A673 (cell line): ENCODE measurements at places on chromosomes 5 and 9.
A peak's percentile ranks its signal among the peaks of the same experiment; 100 is the strongest.

DNA sequence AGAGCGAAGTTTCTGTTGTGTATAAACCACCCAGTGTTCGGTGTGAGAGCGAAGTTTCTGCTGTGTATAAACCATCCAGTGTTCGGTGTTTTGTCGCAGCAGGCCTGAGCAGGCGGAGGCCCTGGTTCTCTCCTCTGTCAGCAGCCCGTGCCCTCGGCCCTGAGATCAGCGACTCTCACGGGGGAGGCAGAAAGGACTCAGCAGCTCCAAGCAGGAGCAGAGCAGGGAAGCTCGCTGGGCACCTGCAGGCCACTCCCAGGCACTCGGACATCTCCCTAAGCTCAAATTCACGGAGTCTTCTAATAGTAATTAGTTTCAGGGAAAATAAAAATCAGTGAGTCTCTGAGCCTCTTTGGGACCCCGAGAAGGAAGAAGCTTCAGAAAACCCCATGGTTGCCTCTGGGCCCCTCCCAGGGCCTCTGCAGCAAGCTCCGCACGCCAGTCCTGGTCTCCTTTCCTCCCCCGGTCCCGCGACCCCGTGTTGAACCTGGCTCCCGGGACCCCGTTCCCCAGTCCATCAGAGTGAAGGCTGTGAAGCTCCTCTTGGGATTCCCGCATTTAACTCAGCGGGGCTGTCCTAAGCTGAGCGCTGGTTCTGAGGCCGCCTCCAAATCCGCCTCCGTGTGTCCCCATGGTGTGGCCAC, 81.9 kb upstream of the ADAMTS2 start:
- DNase-seq, result no peak

DNA sequence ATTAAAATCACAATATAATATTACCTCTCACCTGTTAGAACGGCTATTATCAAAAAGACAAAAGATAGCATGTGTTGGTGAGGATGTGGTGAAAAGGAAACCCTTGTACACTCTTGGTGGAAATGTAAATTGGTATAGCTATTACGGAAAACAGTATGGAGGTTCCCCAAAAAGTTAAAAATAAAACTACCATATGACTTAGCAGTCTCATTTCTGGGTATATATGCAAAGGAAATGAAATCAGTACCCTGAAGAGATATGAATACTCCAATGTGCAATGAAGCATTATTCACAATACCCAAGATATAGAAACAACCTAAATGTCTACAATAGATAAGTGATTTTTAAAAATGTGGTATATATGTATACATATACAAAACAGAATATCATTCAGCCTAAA, 199.9 kb downstream of the SNX18 start:
- no peak for DNase-seq

GRCh38 chr9:104974053-104974962, 46.4 kb upstream of the ABCA1 start:
- no peak for DNase-seq

- DNase-seq, result no peak
Measured at GRCh38 chr9:84151236-84151635, 170.6 kb downstream of the RMI1 start.

GRCh38 chr5:81391-82021, 10.5 kb upstream of the PLEKHG4B start:
- DNase-seq, result no peak

DNA sequence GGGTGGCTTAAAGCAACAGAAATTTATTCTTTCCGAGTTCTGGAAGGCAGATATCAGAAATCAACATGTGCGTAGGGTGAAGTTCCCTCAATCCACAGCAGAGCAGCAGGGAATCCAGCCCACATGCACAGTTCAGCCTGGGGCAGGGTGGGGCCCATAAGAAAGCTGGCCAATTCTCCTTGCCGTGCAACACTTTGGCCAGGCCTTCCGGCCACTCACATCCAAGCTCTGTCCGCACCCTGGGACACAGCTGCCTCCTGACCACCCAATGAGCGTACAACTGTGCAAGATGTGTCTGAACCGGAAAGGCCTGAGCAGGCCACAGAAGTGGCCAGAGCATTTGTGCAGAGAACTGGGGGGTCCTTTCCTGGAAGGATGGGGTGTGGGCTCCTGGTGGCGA, 274.9 kb downstream of the GADD45G start:
- no peak for DNase-seq

DNA sequence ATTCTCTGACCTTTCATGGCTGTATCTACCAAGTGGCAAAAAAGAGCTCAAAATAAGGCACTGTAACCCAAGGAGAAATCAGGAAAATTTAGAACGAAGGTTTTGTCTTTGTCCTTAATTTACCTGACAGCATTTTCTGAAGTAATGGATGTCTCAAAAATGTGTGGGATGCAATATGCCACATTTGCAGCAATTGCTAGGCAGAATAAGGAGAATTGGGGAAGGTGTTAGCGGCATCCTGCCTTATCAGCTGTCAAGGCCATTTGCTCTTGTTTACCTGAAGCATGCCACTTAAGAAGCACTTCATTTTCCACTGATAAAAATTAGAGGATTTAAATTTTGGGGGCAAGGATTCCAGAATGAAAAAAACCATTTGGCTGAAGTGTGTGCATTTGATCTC, 39.0 kb downstream of the PDE8B start:
- no peak for DNase-seq

DNA sequence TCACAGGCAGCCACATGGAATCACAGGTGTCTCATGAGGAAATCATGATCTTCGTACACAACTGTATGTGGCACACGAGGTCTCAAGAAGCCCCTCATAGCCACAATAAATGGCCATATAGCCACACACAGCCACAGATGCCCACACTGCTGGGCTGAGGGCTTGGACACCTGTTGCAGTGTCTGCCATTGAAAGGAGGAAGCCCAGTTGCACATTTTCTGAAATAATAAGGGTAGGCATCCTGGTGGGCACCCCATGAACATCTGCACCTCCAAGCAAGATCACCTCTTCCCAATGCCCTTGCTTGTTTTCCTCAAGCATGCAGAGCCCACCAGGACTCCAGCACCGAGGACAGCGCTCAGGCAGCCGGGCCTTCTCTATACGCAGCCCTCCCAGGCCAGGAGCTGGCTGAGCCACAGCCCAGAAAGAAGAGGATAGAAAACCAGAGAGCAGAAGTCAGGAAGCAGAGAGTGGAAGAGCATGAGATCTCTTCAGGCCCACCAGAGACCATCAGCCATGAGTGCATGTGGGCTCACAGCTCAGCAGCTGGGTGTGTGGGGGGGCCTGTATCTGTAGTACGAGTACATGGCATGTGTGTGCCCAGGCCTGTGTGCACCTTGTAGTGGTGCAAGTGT, 1.0 kb upstream of the ACSL6 start:
- DNase-seq, result peak; percentile 65

GRCh38 chr5:73763300-73764032, 137.5 kb downstream of the ARHGEF28 start:
- no peak for DNase-seq

GRCh38 chr5:6446042-6446441, 2.6 kb upstream of the UBE2QL1 start:
- no peak for DNase-seq
